SW480 (cell line): ENCODE measurements at places on chromosomes 2 and 18.

- no peak for DNase-seq
These were observed 54.5 kb downstream of the C18orf63 start for GRCh38 chr18:74370115-74370514.

DNA sequence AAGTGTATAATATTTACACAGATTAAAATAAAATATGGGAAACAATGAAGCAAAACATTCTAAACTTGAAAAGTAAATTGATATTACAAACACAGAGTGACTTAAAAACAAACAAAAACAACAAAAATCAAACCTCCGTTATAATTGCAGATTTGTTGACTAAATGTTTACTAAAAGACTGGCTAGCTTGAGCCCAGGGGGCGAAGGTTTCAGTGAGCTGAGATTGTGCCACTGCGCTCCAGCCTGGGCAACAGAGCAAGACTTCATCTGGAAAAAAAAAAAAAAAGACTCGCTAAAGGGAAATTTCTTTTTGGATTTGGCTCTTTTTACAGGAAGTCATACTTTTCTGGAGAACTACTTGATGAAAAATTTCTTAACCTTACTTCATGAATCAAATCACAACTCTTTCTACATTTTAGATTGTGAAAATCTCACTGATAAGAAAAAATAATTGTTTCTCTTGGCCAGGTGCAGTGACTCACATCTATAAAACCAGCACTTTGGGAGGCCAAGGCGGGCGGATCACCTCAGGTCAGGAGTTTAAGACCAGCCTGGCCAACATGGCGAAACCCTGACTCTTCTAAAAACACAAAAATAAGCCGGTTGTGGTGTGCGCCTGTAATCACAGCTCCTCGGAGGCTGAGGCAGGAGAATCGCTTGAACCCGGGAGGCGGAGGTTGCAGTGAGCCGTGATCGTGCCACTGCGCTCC lies 9.7 kb downstream of the TFPI start:
- DNase-seq, result no peak

DNA sequence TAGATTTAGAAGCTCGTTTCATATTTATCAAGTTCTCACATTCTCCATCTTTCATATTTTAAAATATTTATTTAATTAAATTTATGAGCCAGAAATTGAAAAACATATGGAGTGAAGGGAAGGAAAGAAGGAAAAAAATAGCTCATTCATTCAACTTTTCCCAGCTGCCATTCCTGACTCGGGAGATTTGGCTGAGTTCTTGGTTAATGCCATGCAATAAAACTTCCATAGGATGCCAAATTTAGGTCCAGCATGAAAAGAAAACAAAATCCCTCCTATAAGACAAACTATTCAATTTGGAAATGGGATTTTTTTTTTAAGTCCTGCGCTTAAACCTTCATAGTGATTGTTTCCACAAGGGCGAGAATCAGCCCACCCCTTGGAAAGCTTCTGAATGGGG lies 426.1 kb upstream of the TNP1 start:
- no peak for DNase-seq

DNA sequence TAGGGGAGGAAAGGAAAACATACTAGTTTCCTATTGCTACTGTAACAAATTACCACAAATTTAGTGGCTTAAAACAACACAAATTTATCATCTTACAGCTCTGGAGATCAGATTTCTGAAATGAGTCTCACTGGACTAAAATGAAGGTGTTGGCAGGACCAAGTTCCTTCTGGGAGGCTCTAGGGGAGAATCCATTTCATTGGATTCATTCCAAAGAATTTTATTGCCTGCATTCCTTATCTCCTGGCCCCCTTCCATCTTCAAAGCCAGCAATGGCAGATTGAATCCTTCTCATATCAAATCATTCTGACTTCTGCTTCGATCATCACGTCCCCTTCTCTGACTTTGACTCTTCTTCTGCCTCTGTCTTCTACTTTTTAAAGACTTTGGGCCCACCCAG lies 250.9 kb downstream of the IRS1 start:
- no peak for DNase-seq

- DNase-seq, result no peak
These were observed 546.7 kb upstream of the ID2 start for GRCh38 chr2:8134985-8135682.

DNA sequence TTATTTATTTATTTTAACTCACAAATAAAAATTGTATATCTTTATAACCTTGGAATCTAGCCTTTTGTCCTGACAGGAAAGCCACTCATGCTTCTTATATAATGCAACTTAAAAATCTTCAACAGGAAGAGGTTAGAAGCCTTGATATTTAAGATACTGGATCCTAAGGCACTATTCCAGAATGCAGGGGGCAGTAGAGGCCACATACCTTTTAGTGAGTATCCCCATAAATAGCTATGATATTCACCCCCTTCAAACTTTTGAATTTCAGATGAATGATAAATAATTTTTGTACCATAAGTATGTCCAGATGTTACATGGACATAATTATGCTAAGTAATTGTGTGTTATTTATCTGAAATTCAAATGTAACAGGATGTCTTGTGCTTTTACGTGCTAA lies 592.7 kb upstream of the VRK2 start:
- no peak for DNase-seq

- no peak for DNase-seq
These were observed 8.0 kb downstream of the GPR39 start for GRCh38 chr2:132424526-132425121.

DNA sequence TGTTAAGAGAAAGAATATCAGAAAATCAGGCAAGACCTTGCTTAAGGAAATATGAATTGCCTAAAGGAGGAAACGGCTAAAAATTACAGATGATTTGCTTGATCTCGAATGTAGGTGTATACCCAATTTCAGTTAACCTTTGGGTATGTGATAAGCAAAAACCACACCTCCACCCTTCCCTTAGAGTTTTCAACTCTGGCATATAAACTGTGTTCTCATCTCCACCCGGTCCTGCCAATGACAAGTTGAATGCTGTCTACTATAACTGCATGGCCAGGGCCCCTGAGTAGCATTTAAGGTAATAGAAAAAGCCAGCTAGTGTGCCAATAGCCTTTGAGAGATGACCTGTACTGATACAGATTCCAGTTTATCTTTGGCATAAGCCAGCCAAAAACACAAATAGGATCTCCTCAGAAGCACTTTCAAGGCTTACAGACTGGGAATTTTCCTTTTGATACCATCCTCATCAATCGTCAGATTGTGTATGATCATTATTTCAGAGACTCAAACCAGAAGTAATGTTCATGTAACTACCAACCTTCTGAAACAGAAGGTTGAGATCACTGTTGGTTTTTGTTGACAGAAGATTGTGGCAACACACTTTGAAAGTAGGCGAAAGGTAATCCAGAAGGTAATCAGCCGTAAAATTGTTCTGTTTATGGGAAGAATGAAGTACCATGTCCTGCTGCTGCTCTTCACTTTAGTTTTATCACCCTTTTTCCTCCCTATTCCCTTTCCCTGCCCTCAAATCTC lies 163.1 kb downstream of the GFPT1 start:
- no peak for DNase-seq

- DNase-seq, result no peak
These were observed 324.2 kb downstream of the RAD51AP2 start for GRCh38 chr2:17194083-17194482.

GRCh38 chr2:164969909-164970690 lies 14.8 kb upstream of the SLC38A11 start:
- no peak for DNase-seq

DNA sequence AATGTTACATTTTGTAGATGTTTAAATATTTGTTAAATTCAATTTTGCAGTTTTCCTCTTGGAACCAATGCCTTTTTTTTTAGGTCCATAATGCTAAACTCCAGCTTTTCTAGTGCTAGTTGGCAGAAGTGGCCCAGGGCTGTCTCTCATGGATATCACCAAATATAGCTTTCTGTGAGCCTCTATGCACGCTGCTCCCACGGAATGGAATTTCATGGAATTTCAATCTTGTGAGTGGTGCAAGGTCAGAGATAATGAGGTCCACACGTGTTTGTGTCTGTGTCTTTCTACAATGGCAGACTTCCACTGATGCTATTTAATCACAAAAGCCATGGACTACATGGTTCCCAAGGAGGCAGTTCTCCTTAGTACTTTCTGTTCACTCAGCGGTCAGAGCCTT lies 191.5 kb upstream of the PARD3B start:
- DNase-seq, result no peak

GRCh38 chr2:172555272-172555521 lies 693 bp upstream of the PDK1 start:
- no peak for DNase-seq

DNA sequence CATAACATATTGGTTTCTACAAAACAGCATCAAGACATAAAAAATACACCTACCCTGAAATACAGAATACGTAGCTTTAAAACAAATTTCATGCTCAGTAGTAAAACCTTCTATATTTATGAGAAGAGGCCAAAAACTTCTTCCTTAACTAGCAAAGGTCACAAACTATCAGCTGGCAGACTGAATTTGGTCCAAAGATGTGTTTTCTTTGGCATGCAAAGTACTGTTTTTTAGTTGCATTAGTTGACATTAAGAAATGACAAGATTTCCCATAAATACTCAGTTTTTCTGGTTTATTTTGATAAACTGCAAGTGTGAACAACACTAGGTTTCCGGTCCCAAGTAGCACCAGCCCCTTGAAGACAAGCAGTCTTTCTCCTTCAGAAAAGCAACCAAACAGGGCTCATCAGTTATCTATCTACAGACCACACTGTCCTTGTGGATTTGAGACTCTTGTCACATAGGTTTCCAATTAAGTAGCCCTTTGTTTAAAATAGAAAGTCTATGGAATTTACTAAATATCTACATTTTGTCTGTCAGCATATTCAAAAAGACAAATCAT lies 35.6 kb downstream of the SLC25A12 start:
- no peak for DNase-seq

GRCh38 chr2:8863331-8863953 lies 26.0 kb upstream of the KIDINS220 start:
- no peak for DNase-seq

DNA sequence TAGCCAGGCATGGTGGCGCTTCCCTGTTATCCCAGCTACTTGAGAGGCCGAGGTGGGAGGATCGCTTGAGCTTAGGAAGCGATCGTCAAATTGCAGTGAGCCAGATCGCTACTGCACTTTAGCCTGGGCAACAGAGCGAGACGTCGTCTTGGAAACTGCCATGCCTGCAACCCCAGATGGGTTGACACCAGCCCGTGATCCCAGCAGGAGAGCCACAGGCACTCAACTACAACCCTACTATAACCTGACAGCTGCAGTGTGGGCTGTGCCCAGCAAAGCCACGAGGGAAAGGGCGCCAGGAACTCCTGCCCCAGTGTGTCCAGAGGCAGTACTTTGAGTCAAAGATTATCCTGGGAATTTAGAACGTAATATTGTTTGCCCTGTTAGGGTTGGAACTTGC lies 85.6 kb downstream of the SS18 start:
- DNase-seq, result no peak

DNA sequence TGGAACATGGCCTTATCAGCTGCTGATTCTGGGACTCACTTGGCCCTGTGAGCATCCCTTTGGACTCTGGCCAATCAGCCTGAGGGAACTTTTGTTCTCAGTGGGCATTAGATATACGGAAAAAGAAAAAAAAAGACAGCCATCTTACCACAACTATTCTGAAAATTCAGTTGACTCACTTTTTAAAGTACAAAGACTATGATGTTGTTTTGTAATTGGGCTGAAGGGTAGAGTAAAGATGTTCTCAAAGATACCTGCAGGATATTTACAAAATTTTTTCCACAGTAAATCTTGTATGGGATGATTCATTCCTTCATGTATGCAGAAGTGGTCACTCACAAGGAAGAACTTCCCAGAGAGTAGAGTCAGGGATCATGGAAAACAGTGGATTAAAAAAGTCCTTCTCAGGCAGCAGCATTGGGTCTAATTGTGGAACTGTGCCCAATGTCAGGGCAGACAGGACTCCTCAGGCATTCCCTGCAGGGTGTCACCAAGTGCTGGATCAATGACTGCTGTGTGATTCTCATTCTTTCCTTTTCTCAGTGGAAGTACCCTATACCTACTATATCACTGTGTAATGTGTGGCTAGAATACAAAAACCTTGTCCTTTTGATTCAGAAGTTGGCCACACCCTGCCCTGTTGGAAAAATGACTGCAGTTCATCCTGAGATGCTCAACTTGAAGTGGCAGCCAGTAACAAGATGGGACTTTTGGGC lies 35.4 kb downstream of the SULT1C4 start:
- DNase-seq, result peak; percentile 88

- no peak for DNase-seq
These were observed 132.2 kb upstream of the ITGB6 start for GRCh38 chr2:160332318-160332717.

DNA sequence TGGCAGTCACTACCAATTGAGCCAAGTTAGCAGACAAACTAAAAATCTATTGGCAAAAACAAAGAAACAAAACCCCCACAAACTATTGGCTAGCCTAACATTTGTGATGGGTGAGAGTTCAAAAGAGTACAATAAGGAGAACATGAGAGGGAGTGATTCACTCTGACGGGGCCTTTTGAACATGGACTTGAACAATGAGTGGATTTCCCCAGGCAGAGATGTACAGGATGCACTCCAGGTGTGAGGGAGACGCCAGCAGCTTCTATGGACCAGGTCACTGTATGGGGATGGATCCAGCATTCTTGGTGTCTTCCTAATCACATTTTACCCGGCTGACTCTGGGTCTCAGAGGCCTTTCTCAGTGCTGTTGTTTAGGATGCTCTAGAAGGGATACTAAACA lies 167.5 kb upstream of the SMAD2 start:
- no peak for DNase-seq

GRCh38 chr2:179332903-179333302 lies 68.3 kb upstream of the SESTD1 start:
- peak; percentile 11 for DNase-seq
